NCI-H1694 treated with DMSO at 0.1 percent for 48 hours (cell line): ENCODE measurements at places on chromosomes 6 and 20.

DNA sequence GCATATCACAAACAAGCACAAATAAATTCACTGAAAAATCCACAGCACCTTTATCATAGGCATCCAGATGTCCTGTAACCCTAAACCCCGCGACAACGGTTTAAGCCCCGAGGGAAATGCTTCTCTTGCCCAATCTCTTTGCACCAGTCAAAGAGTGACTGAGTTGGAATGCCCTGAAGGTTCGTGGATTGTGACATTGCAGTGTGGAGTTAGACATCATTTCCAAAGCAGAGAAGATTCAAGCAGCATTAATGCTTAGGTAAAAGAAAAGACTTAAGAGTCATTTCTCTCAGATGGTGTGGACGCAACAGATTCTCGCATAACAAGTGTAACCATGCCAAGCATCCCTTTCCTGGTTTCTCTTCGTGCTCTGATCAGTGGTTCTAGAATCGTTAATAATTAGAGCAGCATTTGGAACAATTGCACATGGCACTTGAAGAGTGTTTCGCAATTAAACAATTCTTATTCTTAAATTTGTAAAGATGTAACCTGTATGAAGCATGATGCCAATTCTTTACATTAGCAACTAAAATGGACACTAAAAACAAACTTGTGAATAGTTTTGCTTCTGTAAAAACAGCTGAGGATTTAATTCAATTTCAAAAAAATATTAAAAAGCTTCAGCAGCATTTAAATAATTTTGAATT lies 121.6 kb downstream of the HIVEP2 start:
- no peak for DNase-seq

GRCh38 chr20:7496394-7496991 lies 443.8 kb downstream of the HAO1 start:
- DNase-seq, result no peak

DNA sequence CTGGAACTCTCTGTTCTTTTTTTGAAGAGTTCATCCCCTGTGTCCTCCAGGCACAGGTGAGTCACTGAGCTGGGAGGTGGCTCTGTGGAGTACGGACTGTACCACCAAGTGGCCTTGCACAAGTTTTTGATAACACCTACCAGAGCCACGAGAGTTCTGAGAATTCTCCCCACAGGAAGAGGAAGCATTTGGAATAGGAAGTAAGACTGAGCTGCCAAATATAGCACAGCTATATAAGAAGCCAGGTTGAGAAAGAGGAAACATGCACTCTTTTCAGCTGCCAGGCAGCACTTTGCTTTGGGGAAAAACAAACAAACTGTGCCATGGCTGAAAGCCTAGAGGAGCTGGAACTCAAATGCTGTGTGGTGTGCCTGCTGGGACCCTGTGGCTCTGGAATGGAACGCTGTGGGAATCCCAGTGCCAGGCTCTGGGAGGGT lies 70.8 kb upstream of the RIPOR2 start:
- DNase-seq, result no peak

GRCh38 chr20:12318043-12318442 lies 400.4 kb downstream of the BTBD3 start:
- DNase-seq, result no peak

GRCh38 chr20:57022306-57022705 lies 244.1 kb downstream of the BMP7 start:
- no peak for DNase-seq

DNA sequence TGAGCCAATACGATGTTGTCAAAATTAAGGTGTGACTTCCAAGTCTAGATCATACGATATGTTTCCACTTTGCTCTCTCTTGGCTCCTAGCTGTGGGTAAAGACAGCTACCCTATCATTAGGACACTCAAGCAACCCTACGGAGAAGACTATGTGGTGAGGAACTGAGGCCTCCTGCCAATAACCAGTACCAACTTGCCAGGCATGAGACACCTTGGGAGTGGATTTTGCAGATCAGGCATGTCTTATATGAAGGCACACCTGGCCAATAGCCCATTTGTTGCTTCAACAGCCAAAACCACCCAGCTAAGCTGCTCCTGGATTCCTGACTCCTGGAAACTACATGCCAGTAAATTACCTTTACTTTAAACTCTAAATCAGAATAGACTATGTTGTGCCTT lies 863.4 kb downstream of the DHX35 start:
- no peak for DNase-seq

DNA sequence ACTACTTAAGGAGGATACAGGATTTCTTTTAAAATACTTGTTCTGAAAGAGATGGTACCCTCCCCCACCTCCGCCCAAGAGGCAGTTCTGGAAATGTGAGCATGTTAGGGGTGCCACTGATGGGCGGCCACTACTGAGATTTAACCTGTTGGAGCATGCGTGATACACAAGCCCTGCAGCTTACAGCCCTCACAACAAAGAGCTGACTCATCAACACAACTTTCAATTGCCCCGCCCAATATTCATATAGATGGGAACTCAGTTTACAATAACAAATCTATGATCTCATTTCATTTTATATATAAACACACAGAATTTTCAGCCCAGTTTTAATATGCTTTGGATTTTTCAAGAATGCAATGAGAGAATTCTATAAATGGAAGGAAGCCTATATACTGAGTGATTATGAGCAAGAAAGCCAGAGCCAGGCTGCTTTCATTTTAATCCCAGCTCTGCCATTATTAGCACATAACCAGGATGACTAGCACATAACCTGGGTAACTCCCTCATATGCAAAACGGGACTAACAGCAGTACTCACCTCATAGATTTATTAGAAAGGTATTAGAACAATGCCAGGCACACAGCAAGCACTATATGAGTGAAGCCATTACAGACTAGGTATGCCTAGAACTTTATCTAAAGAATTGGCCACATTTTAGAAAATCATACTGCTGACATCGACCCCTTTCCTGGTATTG lies 45.6 kb upstream of the IPCEF1 start:
- no peak for DNase-seq

- no peak for DNase-seq
Observed at GRCh38 chr20:54004445-54004844, 65.9 kb downstream of the BCAS1 start.

DNA sequence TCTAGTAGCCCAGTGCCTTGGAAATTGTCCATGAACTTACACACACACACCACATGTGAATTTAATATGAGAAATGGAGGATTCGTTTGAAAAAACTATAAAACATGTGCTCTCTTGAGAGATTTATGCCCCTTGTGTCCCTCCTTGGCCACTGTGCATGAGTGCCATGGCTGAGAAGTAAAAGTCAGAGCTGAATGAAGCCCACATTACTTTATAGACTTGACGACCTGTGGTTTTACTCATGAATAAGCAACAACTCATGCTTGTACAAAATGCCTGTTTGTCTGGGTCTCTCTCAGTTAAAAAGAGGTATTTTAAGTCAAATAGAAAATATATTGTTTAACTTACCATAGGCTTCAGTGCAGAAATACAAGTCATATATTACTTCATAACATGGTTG lies 102.7 kb downstream of the KCNQ5 start:
- no peak for DNase-seq

DNA sequence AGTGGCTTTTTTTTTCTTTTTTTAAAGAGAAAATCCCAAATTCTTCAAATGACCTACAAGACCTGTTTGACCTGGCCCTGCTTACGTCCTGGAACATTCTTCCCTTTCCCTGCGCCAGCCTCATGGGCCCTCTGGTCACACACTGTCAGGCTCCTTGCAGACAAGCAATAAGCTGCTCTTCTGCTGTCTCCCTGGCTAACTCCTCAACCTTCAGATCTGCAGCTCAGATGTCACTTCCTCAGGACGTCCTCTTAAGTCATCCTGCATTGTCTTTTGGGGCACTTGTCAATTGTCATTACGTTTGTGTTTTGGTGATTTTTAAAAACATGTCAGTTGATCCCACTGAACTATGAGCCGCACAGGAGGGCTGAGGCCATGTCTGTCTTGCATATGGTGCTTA lies 28.9 kb upstream of the SLC35D3 start:
- DNase-seq, result no peak

- no peak for DNase-seq
Observed at GRCh38 chr6:2485116-2485515, 239.7 kb upstream of the GMDS start.
